IPS DF 19.7 (cell line): ENCODE measurements at places on chromosomes 1 and 21.
A peak's percentile ranks its signal among the peaks of the same experiment; 100 is the strongest.

DNA sequence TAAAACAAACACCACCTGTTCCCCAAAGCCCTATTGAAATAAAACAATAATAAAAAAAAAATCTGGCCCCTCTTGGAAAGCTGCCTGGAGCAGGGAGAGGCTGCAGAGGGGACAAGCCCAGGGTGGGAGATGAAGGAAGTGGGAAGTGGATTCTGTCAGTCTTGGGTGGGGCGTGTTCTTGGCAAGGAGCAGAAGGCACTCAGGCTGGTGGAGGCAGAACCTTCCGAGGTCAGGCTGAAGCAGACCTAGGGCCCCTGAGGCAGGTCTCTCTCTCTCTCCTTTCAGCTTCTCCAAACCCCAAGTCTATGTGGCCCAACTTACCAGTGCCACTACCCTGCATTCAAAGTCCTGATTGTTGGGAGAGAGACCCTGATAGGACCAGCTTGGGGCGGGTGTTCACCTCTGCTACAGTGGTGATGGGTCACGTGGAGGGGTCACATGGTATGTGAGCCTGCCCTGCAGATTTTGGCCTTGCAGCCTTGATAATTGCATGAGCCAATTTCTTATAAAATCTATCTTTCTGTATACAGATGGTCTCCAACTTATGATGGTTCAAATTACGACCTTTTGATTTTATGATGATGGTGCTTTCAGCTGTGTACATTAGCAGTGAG lies 145.4 kb upstream of the C1orf174 start:
- no peak for DNase-seq

DNA sequence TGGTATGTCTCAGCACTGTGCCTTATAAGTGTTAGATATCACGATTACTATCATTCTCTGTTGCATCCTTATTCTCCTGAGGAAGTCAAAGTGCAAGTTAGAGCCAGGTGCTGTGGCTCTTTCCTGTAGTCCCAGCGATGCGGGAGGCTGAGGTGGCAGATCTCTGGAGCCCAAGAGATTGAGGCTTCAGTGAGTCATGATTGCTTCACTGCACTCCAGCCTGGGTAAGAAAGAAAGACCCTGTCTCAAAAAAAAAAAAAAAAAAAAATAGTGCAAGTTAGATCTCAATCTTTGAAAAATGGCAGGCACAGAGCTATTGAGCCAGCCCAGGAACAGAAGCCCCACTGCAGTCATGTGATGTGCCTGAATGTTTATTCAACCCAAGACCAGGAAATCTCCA lies 147.8 kb upstream of the POGK start:
- DNase-seq, result no peak

DNA sequence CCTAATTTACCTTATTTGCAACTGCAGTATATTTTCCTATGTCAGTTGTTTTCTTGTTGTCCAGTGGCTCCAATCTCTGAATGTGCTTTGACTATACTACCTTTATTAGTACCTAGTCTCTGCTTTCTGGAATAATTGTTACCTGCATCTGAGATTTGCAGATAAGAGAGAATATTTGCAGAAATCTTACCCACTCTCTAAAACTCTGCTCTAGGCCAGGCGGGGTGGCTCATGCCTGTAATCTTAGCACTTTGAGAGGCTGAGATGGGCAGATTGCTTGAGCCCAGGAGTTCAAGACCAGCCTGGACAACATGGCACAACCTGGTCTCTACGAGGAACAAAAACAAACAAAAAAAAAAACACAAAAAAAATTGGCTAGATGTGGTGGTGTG lies 2.0 kb upstream of the SYDE2 start:
- no peak for DNase-seq

- DNase-seq, result no peak
Measured at GRCh38 chr1:217910791-217911320, 279.7 kb downstream of the SPATA17 start.

GRCh38 chr1:201013991-201014815 lies 9.3 kb downstream of the KIF21B start:
- peak; percentile 88 for DNase-seq

DNA sequence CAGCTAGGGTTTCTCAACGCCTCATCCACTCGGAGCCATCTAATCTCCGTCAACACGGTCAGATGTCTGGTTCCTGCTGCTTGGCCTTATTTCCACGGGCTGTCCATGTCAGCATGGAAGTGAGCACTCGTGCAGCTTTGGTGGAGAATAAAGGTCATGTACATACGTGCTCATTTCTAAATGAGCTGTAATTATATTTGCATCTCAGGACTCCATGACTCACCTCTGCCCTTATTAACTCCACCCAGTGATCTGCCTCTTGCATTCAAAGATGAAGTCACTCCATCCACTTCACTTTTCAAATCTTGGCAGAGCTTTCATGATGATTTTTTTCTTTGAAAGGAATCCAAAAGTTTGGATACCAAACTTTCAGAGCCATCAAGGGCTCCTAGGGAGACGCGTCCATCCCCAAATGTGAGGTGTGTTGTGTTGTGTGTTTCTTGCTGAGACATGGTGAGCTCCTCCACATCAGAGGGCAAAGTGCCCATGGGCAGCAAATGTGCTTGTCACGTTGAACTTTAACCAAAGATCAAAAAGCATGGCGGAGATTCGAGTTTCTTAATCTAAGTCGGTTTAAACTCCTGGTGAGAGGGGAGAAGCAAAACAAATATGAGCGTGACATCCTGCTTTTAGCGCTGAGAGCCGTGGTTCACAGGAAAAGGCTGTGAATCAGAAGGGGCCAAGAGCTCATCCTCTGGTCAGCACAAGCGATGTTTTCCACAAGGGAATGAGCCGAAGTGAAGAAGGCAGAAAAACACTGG lies 68.6 kb upstream of the ERRFI1 start:
- DNase-seq, result no peak

- DNase-seq, result peak; percentile 59
Measured at GRCh38 chr1:12658531-12659453, 14.9 kb downstream of the AADACL4 start.

GRCh38 chr1:27399251-27400025 lies 7.0 kb downstream of the GPR3 start:
- no peak for DNase-seq

- no peak for DNase-seq
Measured at GRCh38 chr1:243713470-243714186, 136.4 kb downstream of the AKT3 start.

GRCh38 chr1:240169188-240169587 lies 77.5 kb downstream of the FMN2 start:
- DNase-seq, result no peak

- no peak for DNase-seq
Measured at GRCh38 chr1:116741836-116742565, 12.2 kb upstream of the CD2 start.

GRCh38 chr1:22736501-22737080 lies 26.0 kb downstream of the EPHB2 start:
- no peak for DNase-seq

GRCh38 chr21:42160111-42160721 lies 58.7 kb upstream of the ABCG1 start:
- no peak for DNase-seq

GRCh38 chr1:94282143-94282711 lies 44.8 kb upstream of the ARHGAP29 start:
- no peak for DNase-seq

- peak; percentile 28 for DNase-seq
Measured at GRCh38 chr1:59638231-59638711, 176.5 kb upstream of the HOOK1 start.

GRCh38 chr1:204227351-204227750 lies 13.6 kb upstream of the GOLT1A start:
- no peak for DNase-seq

DNA sequence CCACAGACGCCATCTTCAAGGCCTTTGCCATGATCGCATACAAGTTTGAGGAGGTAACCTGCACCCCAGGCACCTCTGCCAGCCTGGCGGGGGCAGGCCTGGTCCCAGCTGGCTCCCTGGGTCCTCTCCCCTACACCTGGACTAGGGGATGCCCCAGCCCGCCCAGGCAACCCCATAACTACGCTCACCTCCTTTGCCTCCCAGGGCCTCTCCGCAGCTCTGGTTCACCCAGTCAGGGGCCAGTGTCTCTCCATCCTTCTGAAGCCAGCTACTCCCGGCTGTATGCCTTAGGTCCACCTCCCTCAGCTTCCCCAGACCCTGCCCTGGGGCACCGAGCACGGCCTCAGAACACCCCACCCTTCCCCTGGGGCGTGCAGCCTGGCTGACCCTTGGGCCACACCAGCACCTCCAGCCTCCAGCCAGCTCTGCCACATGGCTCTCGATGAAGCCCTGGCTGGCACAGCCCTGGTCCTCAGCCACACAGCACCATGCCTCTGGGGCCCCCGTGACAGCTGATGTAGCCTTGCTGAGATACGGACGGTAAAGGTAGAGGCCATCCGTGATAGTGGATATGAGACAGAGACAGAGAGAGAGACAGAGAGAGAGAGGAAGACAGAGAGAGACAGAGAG lies 80.4 kb upstream of the COL6A1 start:
- DNase-seq, result no peak

DNA sequence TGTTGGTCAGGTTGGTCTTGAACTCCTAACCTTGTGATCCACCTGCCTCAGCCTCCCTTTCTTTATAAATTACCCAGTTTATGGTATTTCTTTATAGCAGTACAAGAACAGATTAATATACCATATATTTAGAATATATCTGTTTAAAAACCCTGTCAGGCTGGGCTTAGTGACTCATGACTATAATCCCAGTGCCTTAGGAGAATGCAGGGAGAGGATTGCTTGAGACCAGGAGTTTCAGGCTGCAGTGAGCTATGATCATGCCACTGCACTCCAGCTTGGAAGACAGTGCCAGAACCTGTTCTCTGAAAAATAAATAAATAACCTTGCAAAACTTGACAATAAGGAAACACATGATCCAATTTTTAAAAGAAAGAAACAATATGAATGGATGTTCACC lies 43.9 kb downstream of the ZNF684 start:
- no peak for DNase-seq

GRCh38 chr1:116833718-116834117 lies 76.0 kb upstream of the PTGFRN start:
- no peak for DNase-seq

- no peak for DNase-seq
Measured at GRCh38 chr1:231201979-231202633, 38.9 kb upstream of the GNPAT start.

GRCh38 chr21:31753949-31754707 lies 22.2 kb upstream of the SCAF4 start:
- no peak for DNase-seq

- DNase-seq, result no peak
Measured at GRCh38 chr1:154964359-154964758, 2.8 kb upstream of the PYGO2 start.

- no peak for DNase-seq
Measured at GRCh38 chr1:119885903-119886783, 10.2 kb downstream of the ADAM30 start.

DNA sequence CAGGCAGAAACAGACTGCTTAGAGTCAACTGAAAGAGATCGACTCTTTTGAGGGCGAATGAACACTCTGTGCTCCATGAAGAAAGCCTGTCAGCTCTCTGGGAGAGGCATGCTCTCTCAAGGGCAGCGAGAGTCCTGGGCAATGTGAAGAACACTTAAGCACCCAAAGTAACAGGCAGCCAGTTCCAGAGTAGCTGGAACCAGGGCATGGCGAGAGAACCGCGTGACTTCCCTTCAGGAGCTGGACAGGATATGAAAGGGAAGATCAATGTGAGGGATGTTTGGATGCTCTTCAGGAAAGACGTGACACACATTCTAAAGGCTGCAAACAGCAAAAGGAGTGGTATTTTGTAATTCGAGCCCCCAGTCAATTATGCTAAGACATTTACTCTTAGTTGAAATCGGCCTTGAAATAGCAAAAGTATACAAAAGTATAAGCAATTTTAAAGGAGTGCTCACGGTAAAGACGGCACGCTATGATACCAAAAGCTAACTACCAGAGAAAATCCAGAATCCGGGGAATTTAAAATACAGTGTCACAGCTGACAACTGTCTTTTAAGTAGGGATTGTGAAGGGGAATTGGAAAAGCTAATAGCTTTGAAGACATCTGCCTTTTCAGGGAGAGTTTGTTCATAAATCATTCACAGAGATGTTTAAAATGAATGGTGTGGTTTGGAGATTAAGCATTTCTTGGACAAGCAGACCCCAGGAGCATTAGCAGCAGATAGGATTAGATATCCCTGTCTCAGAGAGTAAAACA lies 20.8 kb downstream of the ADAMTS5 start:
- DNase-seq, result no peak

- DNase-seq, result no peak
Measured at GRCh38 chr1:184145083-184145482, 93.6 kb downstream of the TSEN15 start.

DNA sequence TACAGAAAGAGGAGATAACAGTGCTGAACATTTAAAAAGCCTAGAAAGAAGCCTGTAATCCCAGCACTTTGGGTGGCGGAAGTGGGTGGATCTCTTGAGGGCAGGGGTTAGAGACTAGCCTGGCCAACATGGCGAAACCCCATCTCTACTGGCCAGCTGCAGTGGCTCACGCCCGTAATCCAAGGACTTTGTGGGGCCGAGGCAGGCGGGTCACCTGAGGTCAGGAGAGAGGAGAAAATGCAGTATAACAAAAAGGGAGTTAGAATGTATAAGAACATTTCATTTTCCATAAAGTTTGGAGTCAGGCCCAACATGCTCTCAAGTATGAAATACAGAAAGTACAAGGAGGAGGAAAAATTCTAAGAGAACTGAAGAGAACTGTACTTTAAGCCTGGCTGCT lies 134.5 kb downstream of the SMYD3 start:
- DNase-seq, result no peak

DNA sequence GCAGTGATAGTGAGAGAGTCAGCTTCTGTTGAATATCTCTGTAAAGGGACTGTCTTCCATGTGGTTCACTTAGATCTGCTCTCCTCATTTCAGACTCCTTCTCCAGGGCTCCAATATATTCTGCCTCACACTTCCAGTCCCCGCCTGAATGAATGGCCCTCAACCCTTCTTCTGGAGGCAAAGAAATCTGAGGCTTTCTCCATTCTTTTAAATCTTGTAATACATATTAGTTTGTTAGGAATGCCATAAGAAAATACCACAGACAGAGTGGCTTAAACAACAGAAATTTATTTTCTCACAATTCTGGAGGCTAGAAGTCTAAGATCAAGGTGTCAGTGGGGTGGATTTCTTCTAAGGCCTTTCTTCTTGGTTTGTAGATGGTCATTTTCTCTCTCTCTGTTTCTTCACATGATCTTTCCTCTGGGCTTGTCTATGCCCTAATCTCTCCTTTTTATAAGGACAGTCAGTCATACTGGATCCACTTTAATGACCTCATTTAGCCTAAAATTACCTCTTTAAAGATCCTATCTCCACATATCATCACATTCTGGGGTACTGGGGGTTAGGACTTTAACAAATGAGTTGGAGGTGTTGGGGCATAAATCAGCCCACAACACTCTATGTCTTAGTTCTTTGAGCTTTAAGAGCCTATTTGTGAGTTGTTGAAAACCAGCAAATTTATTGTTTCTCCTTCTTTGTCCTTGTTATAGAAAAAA lies 128.5 kb upstream of the KCNK2 start:
- no peak for DNase-seq

GRCh38 chr1:156154317-156154749 lies 948 bp downstream of the SEMA4A start:
- DNase-seq, result no peak
